C1 segment of cervical spinal cord (tissue), 14 donors: ENCODE measurements at places on chromosomes 3 and 15.

DNA sequence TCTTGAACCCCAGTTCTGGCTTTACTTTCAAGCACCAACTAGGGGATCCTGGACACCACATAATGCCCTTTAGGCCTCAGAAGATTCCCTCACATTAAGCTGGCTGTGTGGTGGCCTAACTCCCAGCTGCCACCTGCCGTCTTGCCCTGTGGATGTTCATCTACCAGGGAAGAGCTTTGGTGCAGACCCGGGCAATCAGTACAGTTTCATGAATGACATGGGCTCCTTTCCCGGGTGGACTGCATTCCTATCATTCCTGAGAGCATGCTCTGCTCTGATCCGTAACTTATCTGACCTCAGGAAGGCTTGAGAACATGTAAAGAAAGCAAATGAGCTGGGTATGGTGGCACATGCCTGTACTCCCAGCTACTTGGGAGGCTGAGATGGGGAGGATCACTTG lies 50.0 kb upstream of the GSK3B start:
- DNase-seq = no peak

DNA sequence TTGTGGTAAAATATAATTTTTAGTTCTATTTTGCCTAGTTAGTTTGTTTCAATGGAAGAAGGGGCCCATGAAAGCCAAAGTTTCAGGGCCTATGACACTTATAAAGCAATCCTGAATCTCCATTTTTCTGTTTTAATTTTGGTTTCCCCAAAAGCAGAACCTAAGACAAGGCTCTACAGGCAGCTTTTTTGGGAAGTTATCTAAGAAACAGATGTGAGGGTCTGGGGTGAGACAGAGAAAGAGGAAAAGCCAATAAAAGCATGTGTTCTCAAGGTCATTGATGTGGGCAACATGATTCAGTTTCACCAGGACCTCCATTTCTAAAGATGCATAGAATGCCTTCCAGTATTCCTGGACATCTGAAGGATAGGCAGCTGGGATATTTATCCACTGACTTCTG lies 598.5 kb downstream of the PDCD6IP start:
- no peak for DNase-seq

- DNase-seq = no peak
Observed at GRCh38 chr3:109184726-109185125, 48.2 kb downstream of the C3orf85 start.

GRCh38 chr3:158668506-158668905 lies 3.9 kb downstream of the LXN start:
- no peak for DNase-seq

GRCh38 chr15:70112074-70112395 lies 14.3 kb upstream of the TLE3 start:
- no peak for DNase-seq

DNA sequence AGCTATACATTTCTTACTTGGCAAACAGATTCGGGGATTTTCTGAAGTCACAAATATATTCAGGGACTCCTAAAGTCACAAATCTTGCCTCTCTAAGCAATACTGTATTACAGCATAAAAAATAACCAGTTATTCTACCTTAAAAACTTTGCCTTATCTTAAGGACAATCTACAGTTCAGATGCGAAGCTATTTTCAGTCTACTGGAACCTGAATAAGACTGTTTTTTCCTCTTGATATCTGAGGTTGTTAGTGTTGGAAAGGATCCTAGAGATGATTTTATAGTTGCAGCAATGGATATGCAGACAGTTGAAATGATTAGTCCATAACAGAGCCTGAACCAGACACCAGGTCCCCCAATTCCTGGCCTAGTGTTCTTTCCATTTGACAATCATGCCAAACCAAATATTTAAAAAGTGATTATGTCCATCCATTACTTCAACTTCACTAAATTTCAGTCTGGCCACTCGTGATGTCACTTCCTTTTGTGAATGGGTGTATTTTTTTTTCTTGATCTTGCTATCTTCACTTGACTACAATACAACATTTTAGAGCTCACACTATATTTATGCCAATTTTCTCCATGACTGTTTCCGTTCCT lies 1.8 kb downstream of the HDGFL3 start:
- no peak for DNase-seq

DNA sequence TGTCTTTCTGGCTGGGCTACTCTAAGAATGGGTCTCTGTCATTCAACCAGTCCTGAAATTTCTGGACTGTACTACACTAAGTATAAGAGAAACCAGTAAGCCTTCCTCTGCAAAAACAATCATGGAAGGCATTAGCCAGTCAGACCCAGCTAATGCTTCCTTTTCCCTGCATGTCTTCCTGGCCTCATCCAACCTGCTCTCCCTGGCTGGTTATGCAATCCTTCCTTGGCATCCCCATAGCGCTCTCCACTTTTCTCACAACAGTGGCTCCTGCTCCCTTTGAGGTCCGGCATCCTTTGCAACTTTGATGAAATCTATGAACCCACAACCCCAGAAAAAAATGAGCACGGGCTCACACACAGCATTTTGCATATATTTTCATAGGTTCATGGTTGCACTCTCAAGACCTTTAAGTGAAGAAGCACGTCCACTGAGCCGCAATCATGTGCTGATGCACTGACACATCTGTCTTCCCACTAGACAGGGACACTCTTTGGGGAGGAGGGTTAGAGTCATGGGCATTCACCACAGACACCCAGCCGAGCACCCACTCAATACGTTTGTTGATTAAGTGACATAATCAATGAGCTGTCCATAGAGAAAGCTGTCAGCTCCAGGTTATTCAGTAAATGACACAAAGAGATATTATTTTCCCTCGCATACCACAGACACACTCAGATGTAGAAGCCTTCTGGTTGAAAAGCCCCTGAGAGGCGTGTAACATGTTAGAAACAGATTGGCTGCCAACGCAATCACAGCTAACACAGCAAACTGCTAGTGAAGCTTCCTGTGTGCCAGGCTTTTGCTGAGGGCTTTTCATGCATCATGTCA lies 66.7 kb downstream of the PLD1 start:
- DNase-seq = no peak

DNA sequence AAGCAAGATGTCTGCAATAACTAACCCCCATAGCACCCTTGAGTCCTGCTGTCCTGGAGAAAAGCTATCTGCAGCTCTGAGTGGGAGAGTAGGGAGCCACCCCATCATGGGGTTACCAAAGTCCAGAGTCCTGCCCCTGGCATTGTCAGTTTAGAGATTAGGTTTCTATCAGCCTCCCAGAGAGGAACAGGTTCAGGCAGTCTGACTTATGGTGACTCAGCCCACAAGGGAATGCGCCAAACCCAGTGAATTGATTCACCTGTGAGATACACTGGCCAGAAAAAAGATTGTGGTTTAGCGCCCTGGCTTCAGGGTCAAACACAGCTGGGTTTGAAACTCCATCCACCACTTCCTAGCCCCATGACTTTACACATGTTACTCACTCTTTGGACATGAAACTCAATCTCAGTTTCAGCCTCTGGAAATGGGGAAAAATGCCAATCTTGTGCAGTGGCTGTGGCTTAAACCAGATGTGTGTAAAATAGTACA lies 263.6 kb upstream of the HES1 start:
- no peak for DNase-seq

- no peak for DNase-seq
Observed at GRCh38 chr3:48684480-48685143, 1.1 kb downstream of the NCKIPSD start.

DNA sequence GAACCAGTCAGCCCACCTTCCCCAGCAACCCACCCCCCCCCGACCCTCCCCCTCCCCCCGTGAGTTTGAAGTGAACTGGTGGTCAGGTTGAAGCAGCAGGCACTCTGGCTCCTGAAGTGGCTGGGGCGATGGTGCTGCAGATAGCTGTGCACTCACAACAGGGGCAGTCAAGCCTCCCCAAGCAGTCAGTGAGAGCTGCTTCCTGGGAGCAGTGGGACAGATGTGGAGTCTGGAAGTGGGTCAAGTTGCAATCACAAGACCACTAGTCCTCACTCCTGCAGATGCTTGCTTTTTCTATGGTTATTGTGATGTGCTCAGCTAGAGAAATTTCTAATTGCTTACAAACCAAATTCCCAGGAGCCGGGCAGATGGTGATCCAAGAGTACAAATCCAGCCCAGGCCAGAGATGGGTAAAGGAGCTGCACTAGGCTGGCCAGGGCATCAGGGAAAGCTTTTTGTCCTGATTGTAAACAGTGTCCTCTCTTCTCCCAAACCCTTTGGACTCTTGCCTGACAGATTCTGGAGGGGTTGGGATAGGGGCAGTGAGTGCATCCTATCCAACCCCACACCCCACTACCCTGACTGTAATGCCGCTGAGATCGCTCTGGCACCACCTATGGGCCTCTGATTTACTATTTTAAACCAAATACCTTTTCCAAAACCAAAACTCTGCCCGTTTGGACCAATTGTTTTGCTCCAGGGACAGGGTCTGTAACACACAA lies 9.8 kb upstream of the CLPX start:
- no peak for DNase-seq

DNA sequence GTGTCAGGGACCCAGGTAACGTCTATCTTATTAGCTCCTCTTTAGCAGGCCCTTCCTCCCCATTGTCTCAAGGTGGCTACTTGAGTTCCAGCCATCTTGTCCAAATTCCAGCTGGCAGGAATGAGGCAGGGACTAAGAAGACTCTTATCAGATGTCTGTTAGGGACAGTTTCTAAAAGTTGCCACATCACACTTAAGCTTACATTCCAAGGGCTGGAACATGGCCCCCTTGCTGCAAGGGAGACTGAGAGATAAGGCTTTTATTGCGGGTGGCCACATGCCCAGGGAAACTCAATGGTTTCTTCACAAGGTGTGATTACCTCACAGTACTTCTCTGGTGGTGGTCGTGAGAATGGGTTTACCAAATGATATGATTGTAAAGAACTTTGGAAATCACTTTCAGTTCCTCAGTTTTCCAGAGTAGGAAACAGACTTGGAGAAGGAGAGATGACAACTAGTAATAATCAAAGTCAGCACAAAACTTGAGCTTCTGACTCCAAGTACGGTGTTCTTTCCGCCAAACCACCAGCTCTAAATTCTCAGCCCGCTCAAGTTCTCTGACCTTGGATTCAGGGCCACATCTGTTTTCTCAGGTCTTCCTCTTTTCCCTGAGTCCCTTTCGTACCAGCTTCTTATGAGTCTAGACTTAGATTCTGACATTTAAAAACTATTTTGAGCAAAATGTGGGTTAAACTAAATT lies 14.2 kb downstream of the PDIA5 start:
- no peak for DNase-seq

GRCh38 chr3:14392803-14393319 lies 9.5 kb upstream of the SLC6A6 start:
- no peak for DNase-seq

GRCh38 chr3:49199900-49200281 lies 28.5 kb downstream of the KLHDC8B start:
- no peak for DNase-seq

DNA sequence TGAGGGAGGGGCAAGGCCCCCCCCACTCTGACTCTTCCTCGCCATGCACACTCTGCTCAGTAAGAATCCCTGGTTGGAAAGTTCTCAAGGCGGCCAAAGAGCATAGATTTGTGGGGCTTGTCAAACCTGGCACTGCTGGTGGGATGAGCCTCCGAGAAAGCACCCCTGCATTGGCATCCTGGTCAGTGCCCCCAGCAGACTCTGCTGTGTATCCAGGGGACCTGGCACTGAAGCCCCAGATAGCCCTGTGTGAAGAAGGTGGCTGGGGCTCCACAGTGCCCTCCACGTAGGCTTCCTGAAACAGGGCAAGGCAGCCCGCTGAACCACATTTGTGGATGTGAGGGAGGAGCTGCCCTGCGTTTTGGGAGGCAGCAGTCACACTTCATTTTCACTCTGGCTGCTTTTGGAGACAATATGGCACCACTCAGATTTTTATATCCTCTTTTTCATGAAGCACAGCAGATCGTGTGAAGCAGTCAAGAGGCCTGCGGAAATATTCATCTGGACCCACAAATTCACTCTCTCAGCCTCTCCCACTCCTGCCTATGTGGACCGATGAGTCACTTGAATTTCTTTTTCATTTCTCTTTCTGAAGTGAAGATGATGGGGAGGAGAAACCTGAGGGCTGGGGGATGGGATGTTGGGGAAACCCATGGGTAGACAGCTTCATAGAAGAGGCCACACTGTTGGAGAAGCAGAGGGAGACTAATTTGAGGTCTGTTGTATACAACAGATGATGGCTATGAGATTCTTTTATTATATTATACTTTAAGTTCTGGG lies 88.7 kb upstream of the BCL6 start:
- DNase-seq = no peak

GRCh38 chr3:54705730-54706129 lies 222.1 kb downstream of the LRTM1 start:
- DNase-seq = no peak

DNA sequence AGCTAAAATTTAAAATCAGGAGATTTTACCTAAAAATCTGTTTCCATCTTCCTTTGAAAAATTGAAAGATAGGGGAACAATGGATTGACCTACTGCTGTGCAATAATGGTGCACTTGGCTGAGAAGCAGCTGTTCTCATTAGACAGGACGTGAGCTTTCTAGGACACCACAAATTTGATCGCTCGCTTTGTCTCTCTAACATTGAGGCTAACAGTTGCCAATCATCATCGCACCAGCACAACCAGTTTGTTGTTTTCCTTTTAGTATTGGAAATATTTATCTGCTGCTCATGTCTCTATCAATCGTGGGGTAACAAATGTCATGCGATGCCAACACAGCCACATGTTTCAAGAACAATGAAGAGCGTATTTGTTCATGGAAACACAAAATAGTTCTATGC lies 228.8 kb upstream of the P2RY1 start:
- DNase-seq = no peak

- DNase-seq = no peak
Observed at GRCh38 chr3:45345846-45346580, 42.4 kb upstream of the LARS2 start.

DNA sequence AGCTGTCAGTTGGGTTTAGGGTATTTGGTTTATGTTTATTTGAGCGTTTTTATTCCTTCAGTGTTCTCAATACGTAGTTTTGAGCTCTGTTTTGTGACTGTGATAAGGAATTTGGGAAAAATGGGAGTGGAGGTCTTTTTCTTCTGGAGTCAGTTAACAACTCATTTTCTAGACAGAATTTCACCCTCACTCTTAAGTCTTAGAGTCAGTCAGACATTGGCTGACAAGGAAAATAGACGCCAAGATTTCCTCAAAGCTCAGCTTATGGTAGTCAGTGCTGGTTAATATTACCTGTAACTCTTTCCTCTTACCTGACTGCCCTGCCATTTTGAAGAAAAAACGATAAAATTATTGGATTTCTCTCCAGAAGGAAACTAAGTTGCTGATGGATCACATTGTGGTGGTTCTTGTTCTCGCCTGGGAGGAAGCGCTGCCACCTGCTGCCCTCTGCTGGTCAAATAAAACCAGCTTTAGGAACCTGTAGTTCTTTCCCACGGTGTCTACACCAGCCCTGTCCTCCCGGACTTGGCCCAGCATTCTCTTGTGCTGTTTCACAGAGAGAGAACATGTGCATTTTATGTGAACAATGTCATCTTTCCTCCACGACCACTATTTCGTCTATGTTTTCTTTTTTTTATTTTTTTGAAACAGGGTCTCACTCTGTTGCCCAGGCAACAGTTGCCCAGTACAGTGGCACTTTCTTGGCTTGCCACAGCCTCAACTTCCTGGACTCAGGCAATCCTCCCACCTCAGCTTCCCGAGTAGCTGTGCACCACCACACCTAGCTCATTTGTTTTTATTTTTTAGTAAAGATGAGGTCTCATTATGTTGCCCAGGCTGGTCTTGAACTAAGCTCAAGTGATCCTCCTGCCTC lies 41.4 kb upstream of the UMPS start:
- DNase-seq = no peak
